ENCODE measurements at places on chromosomes 4 and X.

DNA sequence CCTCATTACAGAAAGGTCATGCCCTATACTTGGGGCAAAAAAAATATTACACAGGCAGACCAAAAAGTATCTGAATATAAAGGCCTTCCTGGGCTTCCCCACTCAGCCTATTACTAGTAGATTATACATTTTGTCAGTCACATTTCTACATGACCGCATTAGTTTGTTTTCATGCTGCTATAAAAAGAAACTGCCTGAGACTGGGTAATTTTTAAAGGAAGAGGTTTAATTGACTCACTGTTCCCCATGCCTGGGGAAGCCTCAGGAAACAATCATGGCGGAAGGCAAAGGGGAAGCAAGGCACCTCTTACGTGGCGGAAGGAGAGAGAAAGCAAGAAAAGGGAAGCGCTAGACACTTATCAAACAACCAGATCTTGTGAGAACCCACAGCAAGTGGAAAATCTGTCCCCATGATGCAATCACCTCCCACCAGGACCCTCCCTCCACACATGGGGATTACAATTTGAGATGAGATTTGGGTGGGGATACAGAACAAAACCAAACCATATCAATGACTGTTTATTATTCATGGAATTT is 1312.0 kb downstream of the PCDH7 start:
- DNase-seq, result no peak
- H3K27me3 ChIP-seq, result no peaks in the 10 kb centered on the region
- no peak overlapping the region for H3K4me3 ChIP-seq
- H3K27ac ChIP-seq, result no peak overlapping the region

- no peak overlapping the region for H3K27ac ChIP-seq
- H3K4me3 ChIP-seq, result no peak overlapping the region
- H3K4me1 ChIP-seq, result no peaks in the 10 kb centered on the region
- no peaks in the 10 kb centered on the region for H3K36me3 ChIP-seq
Measured at GRCh38 chr4:23105759-23106370, 413.1 kb downstream of the GBA3 start.

GRCh38 chrX:7119950-7120877 is 27.3 kb upstream of the STS start:
- peaks cover 7% of the 10 kb centered on the region for H3K36me3 ChIP-seq
- peaks cover 37% of the 10 kb centered on the region for H3K4me1 ChIP-seq
- no peak for DNase-seq

DNA sequence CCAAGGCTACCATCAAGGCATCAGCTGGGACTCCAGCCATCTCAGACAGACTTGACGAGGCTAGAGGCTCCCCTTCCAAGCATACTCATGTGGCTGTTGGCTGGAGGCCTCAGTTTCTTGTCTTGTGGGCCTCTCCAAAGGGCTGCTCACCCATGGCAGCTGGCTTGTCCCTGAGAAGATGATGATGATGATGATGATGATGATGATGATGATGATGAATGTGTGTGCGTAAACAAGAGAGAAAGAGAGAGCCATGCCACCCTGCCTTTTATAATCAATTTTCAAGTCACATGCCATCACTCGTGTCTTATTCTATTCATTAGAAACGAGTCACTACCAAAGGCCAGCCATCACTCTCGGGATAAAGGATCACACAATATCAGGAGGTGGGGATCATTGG is 60.5 kb upstream of the ADGRG2 start:
- no peak for DNase-seq
- H3K27ac ChIP-seq, result no peak overlapping the region
- H3K27me3 ChIP-seq, result peaks cover 5% of the 10 kb centered on the region
- no peaks in the 10 kb centered on the region for H3K4me1 ChIP-seq
- no peaks in the 10 kb centered on the region for H3K36me3 ChIP-seq

GRCh38 chr4:31107362-31107761 is 387.2 kb downstream of the PCDH7 start:
- no peaks in the 10 kb centered on the region for H3K4me1 ChIP-seq
- H3K27me3 ChIP-seq, result no peaks in the 10 kb centered on the region
- H3K27ac ChIP-seq, result no peak overlapping the region
- H3K4me3 ChIP-seq, result no peak overlapping the region
- H3K36me3 ChIP-seq, result no peaks in the 10 kb centered on the region

- no peak overlapping the region for H3K4me3 ChIP-seq
- no peaks in the 10 kb centered on the region for H3K36me3 ChIP-seq
- no peak for DNase-seq
- H3K4me1 ChIP-seq, result peaks cover 5% of the 10 kb centered on the region
- no peak overlapping the region for H3K27ac ChIP-seq
- no peaks in the 10 kb centered on the region for H3K27me3 ChIP-seq
Measured at GRCh38 chr4:89879215-89879614, 15.4 kb upstream of the MMRN1 start.

- H3K4me3 ChIP-seq, result no peak overlapping the region
- peaks cover 3% of the 10 kb centered on the region for H3K27me3 ChIP-seq
- H3K27ac ChIP-seq, result no peak overlapping the region
Measured at GRCh38 chr4:85824166-85824945, 349.4 kb downstream of the ARHGAP24 start.

DNA sequence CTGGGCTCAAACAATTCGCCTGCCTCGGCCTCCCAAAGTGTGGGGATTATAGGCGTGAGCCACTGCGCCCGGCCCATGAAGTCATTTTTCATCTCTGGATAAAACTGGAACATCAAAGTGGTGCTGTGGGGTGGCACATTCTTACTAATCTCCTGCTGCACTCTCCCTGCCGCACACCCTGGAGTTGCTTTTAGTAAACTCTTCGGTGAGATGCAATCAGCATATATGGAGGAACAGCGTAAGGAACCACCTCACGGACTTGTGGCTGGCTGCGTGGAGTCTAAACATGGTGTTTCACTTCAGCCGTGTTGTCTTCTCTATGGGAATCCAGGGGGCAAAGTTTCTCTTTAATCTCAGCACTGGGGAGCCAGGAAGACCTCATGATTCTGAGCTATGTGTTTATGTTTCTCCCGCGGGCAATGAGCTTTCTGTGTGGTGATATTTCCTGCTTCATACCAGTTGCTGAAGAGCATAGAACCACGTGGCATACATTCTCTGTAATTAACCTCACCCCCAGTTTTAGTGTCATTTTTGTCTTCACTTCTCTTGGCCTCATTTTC is 2.1 kb upstream of the RHOH start:
- peaks cover 67% of the 10 kb centered on the region for H3K4me1 ChIP-seq
- DNase-seq, result peak; percentile 59
- H3K36me3 ChIP-seq, result peaks cover 6% of the 10 kb centered on the region
- peaks cover 42% of the 10 kb centered on the region for H3K27me3 ChIP-seq

GRCh38 chr4:185082561-185082960 is 60.5 kb upstream of the SLC25A4 start:
- no peaks in the 10 kb centered on the region for H3K4me1 ChIP-seq
- DNase-seq, result no peak
- H3K4me3 ChIP-seq, result no peak overlapping the region

- H3K36me3 ChIP-seq, result peaks cover 28% of the 10 kb centered on the region
- H3K4me1 ChIP-seq, result peaks cover 92% of the 10 kb centered on the region
- peaks cover 4% of the 10 kb centered on the region for H3K27me3 ChIP-seq
- peak; percentile 75 for DNase-seq
- peak overlapping the region; percentile 83 for H3K27ac ChIP-seq
- H3K4me3 ChIP-seq, result peak overlapping the region; percentile 80
Measured at GRCh38 chr4:36237366-36238313, 6.7 kb downstream of the ARAP2 start.

DNA sequence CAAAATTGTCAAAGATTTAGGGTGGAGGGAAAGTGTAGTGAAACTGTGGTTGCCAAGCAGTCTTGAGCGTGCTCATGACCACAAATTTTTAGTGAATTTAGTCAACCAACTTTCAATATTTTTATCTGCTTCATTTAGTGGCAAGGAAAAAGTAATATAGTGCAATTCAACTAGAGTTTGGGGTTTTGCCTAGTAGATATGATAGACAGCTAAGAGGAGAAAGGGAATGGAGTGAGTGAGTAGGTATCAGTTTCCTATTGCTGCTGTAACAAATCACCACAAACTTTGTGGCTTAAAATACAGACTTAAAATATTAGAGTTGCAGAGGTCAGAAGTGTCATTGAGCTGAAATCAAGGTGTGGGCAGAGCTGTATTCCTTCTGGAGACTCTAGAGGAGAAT is 3.7 kb upstream of the CT47C1 start:
- peaks cover 2% of the 10 kb centered on the region for H3K27me3 ChIP-seq
- no peak overlapping the region for H3K4me3 ChIP-seq
- no peaks in the 10 kb centered on the region for H3K36me3 ChIP-seq

GRCh38 chrX:131068945-131069719 is 11.0 kb downstream of the ARHGAP36 start:
- no peak overlapping the region for H3K27ac ChIP-seq
- peaks cover 2% of the 10 kb centered on the region for H3K4me1 ChIP-seq
- peaks cover 10% of the 10 kb centered on the region for H3K27me3 ChIP-seq
- no peak overlapping the region for H3K4me3 ChIP-seq

- H3K27me3 ChIP-seq, result peaks cover 2% of the 10 kb centered on the region
- no peak overlapping the region for H3K27ac ChIP-seq
- no peak for DNase-seq
- H3K4me1 ChIP-seq, result no peaks in the 10 kb centered on the region
Measured at GRCh38 chr4:68597482-68597881, 21.4 kb upstream of the UGT2B17 start.

GRCh38 chr4:125787707-125788106 is 473.0 kb downstream of the FAT4 start:
- no peaks in the 10 kb centered on the region for H3K27me3 ChIP-seq
- no peaks in the 10 kb centered on the region for H3K36me3 ChIP-seq
- no peak overlapping the region for H3K27ac ChIP-seq
- H3K4me3 ChIP-seq, result no peak overlapping the region
- DNase-seq, result no peak
- no peaks in the 10 kb centered on the region for H3K4me1 ChIP-seq

GRCh38 chrX:133609166-133609565 is 193.9 kb upstream of the GPC4 start:
- peaks cover 4% of the 10 kb centered on the region for H3K27me3 ChIP-seq
- H3K4me3 ChIP-seq, result no peak overlapping the region
- H3K4me1 ChIP-seq, result no peaks in the 10 kb centered on the region
- H3K27ac ChIP-seq, result no peak overlapping the region

DNA sequence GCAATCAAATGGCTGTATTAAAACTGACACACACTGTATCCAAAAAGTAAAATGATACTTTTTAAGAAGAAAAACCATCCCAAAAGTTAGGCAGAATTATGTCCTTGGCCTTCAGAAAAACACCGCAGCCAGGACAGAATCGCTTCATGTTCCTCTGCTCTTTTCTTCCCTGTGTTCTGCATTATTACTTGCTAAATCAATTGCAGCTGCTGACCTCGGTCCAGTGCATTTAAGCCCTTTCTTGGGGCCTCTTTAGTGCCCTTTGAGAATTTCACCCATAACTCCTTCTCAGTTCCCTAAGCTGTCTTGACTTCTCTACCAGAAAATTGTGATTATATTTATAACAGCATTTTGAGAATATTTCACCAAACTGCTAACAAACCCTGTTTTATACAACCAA is 696.9 kb downstream of the PCDH7 start:
- H3K27ac ChIP-seq, result no peak overlapping the region
- H3K36me3 ChIP-seq, result no peaks in the 10 kb centered on the region
- no peak overlapping the region for H3K4me3 ChIP-seq
- peaks cover 1% of the 10 kb centered on the region for H3K27me3 ChIP-seq

GRCh38 chr4:47686294-47686872 is 151.5 kb downstream of the CORIN start:
- no peaks in the 10 kb centered on the region for H3K4me1 ChIP-seq
- DNase-seq, result peak; percentile 18
- peaks cover 3% of the 10 kb centered on the region for H3K27me3 ChIP-seq
- H3K27ac ChIP-seq, result no peak overlapping the region
- no peak overlapping the region for H3K4me3 ChIP-seq

DNA sequence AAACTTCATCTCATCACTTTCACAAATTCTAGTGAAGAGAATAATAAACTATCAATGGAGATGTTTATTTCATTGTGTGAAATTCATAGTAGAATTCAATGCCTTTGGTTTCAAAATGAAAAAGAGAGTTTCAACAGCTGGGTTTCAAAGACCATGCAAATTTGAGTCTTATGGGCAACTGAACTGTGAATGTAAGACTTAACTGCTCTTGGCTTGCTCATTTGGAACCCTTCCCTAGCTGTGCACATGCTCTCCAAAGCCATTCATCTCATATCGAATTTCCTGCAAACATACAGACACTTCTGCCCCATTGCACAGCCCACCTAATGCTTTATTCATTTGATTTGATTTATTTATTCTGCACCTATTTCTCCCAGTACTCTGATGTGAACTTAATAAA is 154.5 kb downstream of the GRXCR1 start:
- H3K27me3 ChIP-seq, result no peaks in the 10 kb centered on the region
- no peaks in the 10 kb centered on the region for H3K4me1 ChIP-seq
- no peak overlapping the region for H3K4me3 ChIP-seq
- H3K36me3 ChIP-seq, result no peaks in the 10 kb centered on the region

- H3K4me3 ChIP-seq, result no peak overlapping the region
- no peak for DNase-seq
- no peaks in the 10 kb centered on the region for H3K36me3 ChIP-seq
- H3K4me1 ChIP-seq, result no peaks in the 10 kb centered on the region
- peaks cover 4% of the 10 kb centered on the region for H3K27me3 ChIP-seq
- no peak overlapping the region for H3K27ac ChIP-seq
Measured at GRCh38 chr4:77564231-77564630, 41.4 kb upstream of the CXCL13 start.

GRCh38 chr4:58553031-58553430 is 1442.8 kb upstream of the IGFBP7 start:
- H3K36me3 ChIP-seq, result no peaks in the 10 kb centered on the region
- H3K27ac ChIP-seq, result no peak overlapping the region
- H3K4me3 ChIP-seq, result no peak overlapping the region
- no peaks in the 10 kb centered on the region for H3K4me1 ChIP-seq
- no peak for DNase-seq

DNA sequence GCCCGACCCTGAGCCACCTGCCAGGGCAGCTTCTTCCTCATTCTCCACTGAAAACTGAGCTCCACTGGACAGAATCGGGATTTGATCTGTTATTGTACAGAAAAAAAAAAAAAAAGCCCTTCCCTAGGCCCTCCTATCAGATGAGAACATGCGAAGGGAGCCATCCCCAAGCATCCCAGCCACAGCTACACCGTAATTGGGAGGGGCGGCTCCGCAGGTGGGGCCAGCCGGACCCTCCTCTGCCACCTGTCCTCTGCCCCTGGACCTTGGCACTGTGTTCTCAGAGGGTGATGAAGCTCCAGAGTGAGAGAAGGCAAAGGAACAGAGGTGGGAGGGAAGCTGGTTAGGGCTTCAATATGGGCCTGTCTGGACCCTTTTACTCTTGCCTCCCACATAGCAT is 240.0 kb upstream of the PSAPL1 start:
- H3K27me3 ChIP-seq, result no peaks in the 10 kb centered on the region
- H3K4me1 ChIP-seq, result peaks cover 2% of the 10 kb centered on the region
- H3K27ac ChIP-seq, result no peak overlapping the region
- no peak for DNase-seq
- H3K36me3 ChIP-seq, result no peaks in the 10 kb centered on the region
- no peak overlapping the region for H3K4me3 ChIP-seq

DNA sequence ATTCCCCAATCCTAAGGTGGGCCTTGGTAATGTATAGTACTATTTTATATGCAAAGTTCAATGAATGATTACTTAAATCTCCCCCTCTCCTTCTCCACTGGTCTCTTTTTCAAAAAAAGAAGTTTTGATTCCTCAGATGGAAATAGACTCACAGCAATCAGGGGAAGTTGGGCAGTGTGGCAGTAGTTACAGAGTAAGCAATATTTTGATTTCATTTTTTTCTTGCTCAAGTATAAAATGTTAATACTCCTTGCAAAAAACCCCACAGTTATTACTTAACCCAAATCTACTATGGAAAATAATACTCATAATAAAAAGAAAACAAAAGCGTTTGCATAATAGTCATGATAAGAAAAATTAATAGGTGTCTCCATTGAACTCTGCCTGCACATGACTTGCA is 56.9 kb upstream of the CXCL8 start:
- DNase-seq, result no peak
- H3K27me3 ChIP-seq, result peaks cover 3% of the 10 kb centered on the region
- no peak overlapping the region for H3K4me3 ChIP-seq
- H3K4me1 ChIP-seq, result no peaks in the 10 kb centered on the region
- no peaks in the 10 kb centered on the region for H3K36me3 ChIP-seq
- no peak overlapping the region for H3K27ac ChIP-seq
